ENCODE measurements at places on chromosomes 5 and 9.

- DNase-seq: no peak
Observed at GRCh38 chr5:172043865-172044264, 37.4 kb upstream of the FBXW11 start.

- DNase-seq: no peak
Observed at GRCh38 chr5:65823204-65823603, 101.2 kb downstream of the NLN start.

- no peak for DNase-seq
Observed at GRCh38 chr5:74314906-74315305, 325.6 kb downstream of the ENC1 start.

DNA sequence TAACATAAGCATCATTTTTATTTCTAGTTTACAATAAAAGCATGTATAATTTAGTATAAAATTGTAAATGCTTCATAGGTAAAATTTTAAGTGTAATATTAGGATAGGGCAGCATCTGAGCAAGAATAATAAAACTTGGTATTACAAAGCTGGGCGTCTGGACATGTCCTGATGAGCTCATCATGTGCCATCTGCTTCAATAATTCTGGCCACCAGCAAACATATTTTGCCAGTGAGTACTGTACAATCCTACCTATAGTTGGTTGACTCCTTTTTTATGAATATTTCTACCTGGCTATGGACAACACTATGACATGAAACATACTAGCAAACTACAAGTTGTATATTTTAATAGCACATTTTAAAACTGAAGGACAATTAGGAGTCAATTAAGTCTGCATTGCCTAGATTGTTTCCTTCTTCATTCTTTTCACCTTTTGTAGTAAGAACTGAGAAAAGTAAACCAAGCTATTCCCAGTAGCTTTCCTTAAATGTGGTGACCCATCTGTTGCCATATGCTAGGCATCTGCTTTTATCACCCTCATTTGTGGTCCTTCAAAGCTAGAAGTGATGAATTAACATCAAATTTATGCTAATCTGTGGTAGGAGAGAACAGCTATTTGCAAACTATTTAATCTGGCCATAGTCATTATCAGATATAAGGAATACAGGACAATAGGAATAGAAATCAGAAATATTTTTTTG lies 23.4 kb downstream of the LURAP1L start:
- no peak for DNase-seq

- DNase-seq: no peak
Observed at GRCh38 chr5:142382186-142382585, 57.4 kb upstream of the SPRY4 start.

DNA sequence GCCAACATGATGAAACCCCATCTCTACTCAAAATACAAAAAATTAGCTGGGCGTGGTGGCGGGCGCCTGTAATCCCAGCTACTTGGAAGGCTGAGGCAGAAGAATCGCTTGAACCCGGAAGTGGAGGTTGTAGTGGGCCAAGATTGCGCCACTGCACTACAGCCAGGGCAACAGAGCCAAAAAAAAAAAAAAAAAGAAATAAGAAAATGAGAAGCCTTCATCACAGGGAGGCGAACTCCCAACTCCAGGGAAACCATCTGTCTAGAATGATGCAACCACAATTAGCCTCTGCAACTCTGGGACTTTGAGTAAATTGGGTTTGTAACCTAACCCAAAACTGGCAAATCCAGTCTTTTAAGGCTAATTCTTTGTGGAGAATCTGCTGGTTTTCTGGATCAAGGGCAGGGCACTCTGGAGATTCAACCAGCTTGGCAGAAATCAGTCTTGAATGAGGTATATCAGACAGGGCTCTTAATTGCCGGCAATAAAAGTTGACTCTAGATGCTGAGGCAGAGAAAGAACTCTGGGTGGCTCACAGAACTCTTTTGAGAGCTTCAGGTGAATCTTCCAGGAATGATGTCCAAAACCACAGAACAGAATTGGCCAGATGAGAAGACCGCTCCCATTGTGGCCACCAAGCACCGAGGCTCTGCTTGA lies 9.9 kb downstream of the S100Z start:
- no peak for DNase-seq

DNA sequence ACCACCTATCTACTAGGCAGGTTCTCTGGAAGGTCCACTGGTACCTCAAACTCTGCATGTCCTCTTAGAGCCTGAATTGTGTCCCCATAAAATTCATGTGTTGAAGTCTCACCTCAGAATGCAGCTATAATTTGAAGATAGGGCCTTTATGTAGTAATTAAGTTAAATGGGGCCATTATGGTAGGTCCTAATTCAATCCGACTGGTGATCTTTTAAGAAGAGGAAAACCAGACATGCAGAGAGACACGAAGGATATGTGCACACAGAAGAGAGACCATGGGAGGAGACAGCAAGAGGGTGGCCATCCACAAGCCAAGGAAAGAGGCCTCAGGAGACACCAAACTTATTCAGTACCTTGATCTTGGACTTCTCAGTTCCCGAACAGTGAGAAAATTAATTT lies 345.4 kb downstream of the ENC1 start:
- no peak for DNase-seq

- DNase-seq: no peak
Observed at GRCh38 chr5:160363211-160363610, 7.2 kb downstream of the C1QTNF2 start.

- DNase-seq: no peak
Observed at GRCh38 chr9:117587263-117587662, 116.9 kb upstream of the TLR4 start.
